ENCODE measurements at places on chromosomes 6 and 20.

DNA sequence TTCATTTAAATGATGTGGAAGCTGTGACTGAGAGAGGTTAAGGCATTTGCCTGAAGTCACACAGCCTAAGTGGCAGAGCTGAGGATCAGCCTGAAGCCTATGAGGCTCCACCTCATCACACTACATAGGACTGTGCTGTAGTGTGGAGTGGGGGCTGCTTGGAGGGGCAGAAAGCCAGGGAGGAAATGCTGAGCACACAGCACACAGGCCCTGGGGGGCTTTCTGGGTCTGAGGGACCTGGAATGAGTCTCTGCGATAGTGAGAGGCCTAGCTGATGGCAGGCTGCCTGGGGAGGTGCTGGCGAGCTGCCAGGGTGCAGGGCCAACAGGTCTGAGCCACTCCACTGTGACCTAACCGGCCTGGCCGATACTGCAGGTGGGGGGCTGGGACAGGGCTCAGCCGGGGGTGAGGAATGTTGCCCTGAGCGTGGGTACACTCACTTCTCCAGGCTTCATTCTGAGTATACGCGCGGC is 2.2 kb upstream of the ARHGAP40 start:
- no peak overlapping the region for H3K4me3 ChIP-seq
- peaks cover 56% of the 10 kb centered on the region for H3K27me3 ChIP-seq
- H3K4me1 ChIP-seq: peaks cover 9% of the 10 kb centered on the region
- H3K27ac ChIP-seq: no peak overlapping the region

GRCh38 chr6:119313937-119314884 is 35.4 kb downstream of the MAN1A1 start:
- H3K27ac ChIP-seq: peak overlapping the region; percentile 83
- H3K27me3 ChIP-seq: no peaks in the 10 kb centered on the region
- no peaks in the 10 kb centered on the region for H3K36me3 ChIP-seq
- ATAC-seq: peak; percentile 81
- peaks cover 32% of the 10 kb centered on the region for H3K4me1 ChIP-seq
- H3K4me3 ChIP-seq: peak overlapping the region; percentile 53

- ATAC-seq: no peak
- H3K27ac ChIP-seq: no peak overlapping the region
- no peaks in the 10 kb centered on the region for H3K27me3 ChIP-seq
- H3K36me3 ChIP-seq: no peaks in the 10 kb centered on the region
- H3K4me3 ChIP-seq: no peak overlapping the region
Measured at GRCh38 chr6:91654357-91654756, 1067.5 kb upstream of the MAP3K7 start.

GRCh38 chr6:43263314-43264178 is 20.3 kb downstream of the TTBK1 start:
- peak overlapping the region; percentile 22 for H3K27ac ChIP-seq
- H3K36me3 ChIP-seq: no peaks in the 10 kb centered on the region
- peaks cover 12% of the 10 kb centered on the region for H3K4me1 ChIP-seq
- no peak overlapping the region for H3K4me3 ChIP-seq
- peaks cover 10% of the 10 kb centered on the region for H3K27me3 ChIP-seq

- no peaks in the 10 kb centered on the region for H3K27me3 ChIP-seq
- no peak overlapping the region for H3K4me3 ChIP-seq
- no peaks in the 10 kb centered on the region for H3K36me3 ChIP-seq
- ATAC-seq: no peak
- peaks cover 31% of the 10 kb centered on the region for H3K4me1 ChIP-seq
- H3K27ac ChIP-seq: peak overlapping the region; percentile 17
Measured at GRCh38 chr20:38116409-38117165, 48.5 kb downstream of the TGM2 start.

- H3K36me3 ChIP-seq: no peaks in the 10 kb centered on the region
- H3K27me3 ChIP-seq: peaks cover 59% of the 10 kb centered on the region
- no peak overlapping the region for H3K27ac ChIP-seq
- no peak overlapping the region for H3K4me3 ChIP-seq
Measured at GRCh38 chr6:30963641-30964040, 19.9 kb upstream of the MUC21 start.

DNA sequence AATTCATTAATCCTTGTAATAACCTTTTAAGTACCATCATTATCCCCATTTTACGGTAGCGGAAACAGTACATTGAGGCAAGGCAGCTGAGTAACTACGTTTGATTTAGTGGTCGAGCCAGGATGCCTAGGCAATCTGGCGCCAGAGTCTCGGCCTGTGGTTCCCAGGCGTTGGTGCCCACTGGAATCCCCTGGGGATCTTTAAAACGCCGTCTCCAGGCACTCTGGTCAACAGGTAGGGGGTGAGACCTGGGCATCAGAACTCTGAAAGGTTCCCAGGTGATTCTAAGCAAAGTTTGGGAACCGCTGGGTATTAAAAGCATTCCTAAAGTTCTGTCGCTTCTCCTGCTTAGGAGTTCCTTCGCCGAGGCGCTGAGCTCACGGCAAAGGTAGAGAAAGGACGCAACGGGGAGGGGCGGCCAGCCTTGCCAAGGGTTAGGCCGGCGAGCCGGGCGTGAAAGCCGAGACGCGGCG is 939 bp downstream of the DTNBP1 start:
- no peaks in the 10 kb centered on the region for H3K27me3 ChIP-seq
- H3K4me1 ChIP-seq: peaks cover 51% of the 10 kb centered on the region
- ATAC-seq: no peak
- H3K4me3 ChIP-seq: peak overlapping the region; percentile 85

- H3K27me3 ChIP-seq: no peaks in the 10 kb centered on the region
- H3K36me3 ChIP-seq: no peaks in the 10 kb centered on the region
- no peak overlapping the region for H3K27ac ChIP-seq
- H3K4me1 ChIP-seq: no peaks in the 10 kb centered on the region
Measured at GRCh38 chr6:100353276-100354015, 111.3 kb downstream of the SIM1 start.

Measured in stimulated activated memory B cell treated with anti-CD40 and anti-IgM and Interleukin-4, amounts not matched to agents 10 μg/mL and 1 μg/mL and 100 μg/mL, for 72 hours (primary cell).